CD4-positive, alpha-beta T cell treated with Interleukin-6 for 4 hours (primary cell): ENCODE measurements at places on chromosomes 5 and 9.

DNA sequence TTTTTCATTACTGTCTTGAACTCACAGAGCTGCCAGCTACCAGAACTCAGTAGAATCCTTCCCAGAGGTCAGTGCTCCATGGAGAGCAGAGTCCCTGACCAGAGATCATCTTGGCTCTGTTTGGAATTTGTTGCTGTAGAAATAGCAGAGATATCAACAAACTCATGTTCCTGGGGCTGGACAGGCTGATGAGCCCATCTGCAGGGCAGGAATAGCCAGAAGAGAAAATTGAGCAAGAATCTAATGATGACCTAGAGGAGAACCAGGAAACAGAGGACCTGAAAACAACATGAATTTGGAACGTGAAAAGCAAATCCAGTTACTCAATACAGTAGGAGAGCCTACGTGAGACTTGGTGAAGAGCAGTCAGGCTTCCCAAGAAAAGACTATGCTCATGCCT is 437.8 kb downstream of the PLK2 start:
- no peak for DNase-seq

DNA sequence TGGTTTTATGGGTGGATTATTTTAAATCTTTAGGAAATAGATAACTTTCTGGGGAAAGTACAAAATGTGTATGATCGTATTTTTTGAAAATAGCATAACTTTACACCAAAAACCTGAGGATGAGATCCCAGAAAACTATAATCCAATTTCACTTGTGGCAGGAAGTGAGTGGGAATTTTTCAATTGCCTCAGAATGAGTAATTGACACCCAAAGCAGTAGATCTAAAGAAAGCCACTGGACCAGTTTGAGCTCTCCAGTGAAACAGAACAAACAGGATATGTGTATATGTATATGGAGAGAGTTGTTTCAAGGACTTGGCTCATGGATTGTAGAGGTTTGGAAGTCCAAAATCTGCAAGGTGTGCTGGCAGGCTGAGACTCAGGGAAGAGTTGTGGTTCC is 109.2 kb upstream of the SHB start:
- DNase-seq, result no peak

DNA sequence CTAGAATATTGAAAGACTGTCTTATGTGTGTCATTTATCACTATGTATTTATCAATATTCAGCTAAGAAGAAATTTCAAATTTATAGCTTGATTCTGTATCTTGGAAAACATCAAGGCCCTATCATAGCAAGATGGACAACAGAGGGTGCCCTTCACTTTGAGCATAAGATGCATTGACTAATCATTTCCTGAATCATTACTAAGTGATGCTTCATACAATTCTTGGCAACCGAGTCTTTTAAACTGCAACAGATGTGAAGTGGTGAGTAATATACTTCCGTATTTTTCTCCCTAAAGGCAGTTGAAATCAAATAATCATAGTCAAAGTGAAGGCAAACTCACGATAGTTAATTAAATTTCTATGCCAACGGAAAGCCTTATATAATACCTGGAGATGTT is 318.6 kb upstream of the RGMB start:
- no peak for DNase-seq

GRCh38 chr5:1641560-1642166 is 117.9 kb upstream of the LPCAT1 start:
- peak; percentile 83 for DNase-seq

DNA sequence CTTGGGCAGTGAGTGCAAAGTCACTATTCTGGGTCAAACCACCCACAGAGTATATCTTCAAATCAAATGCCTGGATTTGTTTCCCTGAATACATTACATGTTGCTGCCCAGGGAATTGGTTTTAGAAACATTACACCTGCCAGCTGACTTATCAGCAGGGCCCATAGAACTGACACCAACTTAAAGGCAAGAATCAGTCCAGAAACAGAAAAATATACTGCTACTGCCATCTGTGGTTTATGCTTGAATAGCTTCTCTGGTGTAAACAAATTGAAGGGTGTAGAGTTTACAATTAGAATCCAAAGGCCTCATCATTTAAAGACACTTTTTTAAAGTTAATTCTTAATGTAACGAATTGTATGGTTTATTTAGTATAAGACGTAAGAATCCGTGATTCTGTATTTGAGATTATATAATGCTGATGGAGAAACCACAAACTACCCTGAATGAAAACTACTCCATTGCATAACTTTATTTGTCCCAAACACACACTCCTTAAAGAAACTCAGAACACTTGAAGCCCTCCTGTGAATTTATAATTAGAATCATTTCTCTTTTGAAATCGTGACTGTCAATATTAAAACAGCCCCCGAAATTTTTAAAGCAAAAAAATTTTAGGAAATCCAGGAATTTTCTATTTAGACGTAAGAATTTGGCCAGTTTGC is 6.2 kb downstream of the NR6A1 start:
- DNase-seq, result no peak

DNA sequence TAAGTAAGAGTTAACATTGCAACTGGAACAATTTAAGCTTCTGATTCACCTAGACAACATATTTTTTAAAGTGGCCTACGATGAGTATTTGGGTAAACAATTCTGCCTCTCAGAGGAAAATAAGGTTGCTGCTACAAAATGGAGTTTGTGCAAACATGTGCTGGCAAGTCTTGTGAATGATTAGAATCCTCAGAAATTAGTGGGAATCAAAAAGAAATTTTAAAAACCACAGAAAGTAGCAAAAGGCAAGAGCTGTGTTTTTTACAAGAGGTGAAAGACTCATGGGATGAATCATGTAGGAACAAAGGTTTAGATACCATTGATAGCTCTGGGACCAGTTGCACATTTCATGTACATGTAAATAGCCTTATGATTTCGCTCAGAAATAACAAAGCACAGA is 561.6 kb downstream of the TAF11L14 start:
- no peak for DNase-seq

- DNase-seq, result no peak
These were observed 12.3 kb downstream of the PPP2R2B start for GRCh38 chr5:146866263-146866662.

- no peak for DNase-seq
These were observed 139.8 kb downstream of the MPDZ start for GRCh38 chr9:13139641-13140171.
